ENCODE measurements at places on chromosomes 12 and 14.

- DNase-seq, result no peak
These were observed 2.7 kb upstream of the NXPH4 start for GRCh38 chr12:57213763-57214397.

- no peak for DNase-seq
These were observed 99.4 kb upstream of the NCOR2 start for GRCh38 chr12:124666722-124667259.

DNA sequence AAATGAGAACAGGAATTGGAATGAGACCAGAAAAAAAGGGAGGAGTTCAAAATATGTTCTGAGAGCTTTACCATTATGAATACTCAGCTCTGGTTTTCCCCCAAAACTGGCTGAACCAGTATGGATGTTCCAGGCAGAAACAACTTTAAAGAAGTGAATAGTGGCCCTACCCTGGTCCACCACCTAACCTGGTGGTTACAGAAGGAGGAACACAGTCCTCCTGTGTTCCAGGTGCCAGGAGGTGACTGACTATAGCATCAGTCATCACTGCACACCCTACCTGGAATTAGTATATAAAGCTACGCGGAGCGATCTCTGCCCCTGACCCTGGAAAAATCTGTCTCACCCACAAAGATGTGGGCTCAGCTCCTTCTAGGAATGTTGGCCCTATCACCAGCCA lies at the start of gene A2ML1:
Gene A2ML1 (plus strand): TSS at position 324 of the 400 bp plus-strand sequence. CDS start 31 bp downstream, at position 355.
- no peak for DNase-seq

DNA sequence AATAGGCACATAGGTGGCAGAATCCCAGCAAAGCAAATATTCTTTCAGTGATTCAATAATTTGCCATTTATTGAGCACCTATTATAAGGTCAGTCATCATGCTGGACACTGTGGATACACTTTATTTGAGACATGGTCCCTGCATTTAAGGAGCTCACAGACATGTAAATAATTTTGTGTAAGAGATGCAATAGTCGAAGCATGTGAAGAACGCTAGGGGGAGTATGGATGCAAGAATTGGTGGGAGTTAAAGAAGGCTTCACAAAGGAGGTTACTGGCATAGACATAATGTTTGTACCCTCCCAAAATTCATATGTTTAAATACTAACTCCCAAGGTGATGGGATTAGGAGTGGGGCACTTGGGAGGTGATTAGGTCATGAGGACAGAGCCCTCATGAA lies 260.6 kb upstream of the GARIN6 start:
- no peak for DNase-seq

- no peak for DNase-seq
These were observed 18.4 kb downstream of the ZFC3H1 start for GRCh38 chr12:71645268-71645667.

DNA sequence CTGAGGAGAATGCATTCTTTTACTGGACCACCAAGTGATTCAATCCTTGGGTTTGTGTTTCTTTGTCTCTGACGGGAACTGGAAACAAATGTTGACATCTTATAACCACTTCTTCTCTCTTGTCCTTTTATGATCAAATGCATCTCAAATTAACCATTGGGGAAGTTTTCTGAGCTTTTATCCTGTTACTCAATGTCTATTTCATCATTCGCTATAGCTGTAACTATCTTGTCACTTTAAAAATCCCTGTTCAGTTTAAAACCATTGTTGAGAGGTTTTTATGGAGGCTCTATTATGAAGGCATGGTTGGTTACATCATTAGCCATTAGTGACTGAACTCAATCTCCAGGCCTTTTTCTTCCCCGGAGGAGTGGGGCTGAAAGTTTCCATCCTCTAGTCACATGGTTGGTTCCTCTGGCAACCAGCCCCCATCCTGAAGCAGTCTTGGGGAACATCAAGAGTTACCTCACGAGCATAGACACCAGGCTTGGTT lies 2.7 kb upstream of the CLEC6A start:
- DNase-seq, result no peak

GRCh38 chr12:121932914-121933521 lies 14.6 kb downstream of the CFAP251 start:
- no peak for DNase-seq

DNA sequence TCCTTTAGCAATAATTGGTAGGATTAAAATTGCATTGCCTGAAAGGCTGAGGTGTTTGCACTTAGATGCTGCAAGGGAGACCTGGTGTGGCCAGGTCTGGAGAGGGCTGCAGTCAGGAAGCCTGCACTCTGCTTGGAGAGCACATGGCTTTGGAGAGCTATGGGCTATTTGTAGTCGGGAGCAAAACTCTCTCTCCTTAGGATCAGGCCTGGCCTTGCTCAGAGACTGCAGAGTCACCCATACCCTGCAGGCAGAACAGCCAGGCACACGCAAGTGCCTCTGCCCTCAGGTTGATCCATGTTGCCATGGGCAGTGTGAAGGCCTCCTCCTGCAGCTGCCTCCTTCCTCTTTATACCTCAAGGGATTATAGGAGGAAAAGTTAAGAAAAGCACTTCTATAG lies 26.8 kb downstream of the CKB start:
- no peak for DNase-seq

DNA sequence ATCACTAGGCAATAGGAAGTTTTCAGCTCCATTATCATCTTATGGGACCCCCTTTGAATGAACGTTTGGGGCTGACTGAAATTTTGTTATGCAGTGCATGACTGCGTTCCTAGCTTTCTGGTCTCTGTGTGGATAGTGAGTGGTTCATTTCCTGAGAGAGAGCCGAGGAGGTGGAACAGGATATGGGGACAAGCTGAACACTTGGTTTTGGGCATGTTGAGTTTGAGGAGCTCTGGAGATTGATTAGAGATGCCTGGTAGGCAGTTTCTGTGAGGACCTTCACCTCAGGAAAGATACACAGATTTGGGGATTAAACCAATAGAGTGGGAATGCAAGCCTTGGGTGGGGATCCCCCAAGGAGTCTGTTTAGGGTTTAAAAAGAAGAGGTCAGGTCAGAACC lies 27.7 kb downstream of the TEAD4 start:
- DNase-seq, result no peak

- no peak for DNase-seq
These were observed 275.2 kb downstream of the RAD51B start for GRCh38 chr14:68094752-68095151.

- no peak for DNase-seq
These were observed 18.2 kb downstream of the GLT1D1 start for GRCh38 chr12:128871516-128871892.

DNA sequence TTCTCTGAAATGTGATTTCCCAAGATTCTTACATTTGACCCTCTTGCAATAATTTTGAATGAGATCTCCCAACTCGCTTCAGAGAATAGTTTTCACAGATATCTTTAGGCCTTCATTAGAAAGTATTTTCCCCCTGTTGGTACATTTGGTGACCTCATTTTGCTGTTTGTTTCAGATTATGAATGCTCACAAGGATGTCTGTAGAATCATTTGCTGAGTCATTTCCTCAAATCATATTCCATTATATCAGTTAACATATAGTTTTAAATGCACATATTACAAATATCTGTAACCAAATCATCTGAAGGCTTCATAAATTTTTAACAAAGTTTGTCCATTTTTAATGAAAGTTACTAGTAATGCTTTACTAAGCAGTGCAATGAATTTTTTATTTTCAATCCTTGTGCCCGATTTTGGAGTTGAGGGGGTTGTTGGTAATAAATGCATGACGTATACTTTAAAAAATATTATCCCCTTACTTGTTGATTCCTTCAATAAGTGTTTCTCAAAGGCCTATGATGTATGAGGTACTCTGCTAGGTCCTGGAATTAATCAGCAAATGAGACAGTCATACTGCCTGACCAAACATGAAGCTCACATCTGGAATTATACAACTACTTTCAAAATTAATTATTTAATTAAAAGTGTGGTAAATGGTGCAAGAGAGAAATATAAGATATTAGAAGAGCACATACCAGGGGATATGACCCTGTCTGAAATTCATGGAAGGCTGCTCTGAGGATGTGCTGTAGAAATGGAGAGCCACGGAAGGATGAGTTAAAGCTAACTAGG lies 126.9 kb upstream of the RAP1B start:
- no peak for DNase-seq

DNA sequence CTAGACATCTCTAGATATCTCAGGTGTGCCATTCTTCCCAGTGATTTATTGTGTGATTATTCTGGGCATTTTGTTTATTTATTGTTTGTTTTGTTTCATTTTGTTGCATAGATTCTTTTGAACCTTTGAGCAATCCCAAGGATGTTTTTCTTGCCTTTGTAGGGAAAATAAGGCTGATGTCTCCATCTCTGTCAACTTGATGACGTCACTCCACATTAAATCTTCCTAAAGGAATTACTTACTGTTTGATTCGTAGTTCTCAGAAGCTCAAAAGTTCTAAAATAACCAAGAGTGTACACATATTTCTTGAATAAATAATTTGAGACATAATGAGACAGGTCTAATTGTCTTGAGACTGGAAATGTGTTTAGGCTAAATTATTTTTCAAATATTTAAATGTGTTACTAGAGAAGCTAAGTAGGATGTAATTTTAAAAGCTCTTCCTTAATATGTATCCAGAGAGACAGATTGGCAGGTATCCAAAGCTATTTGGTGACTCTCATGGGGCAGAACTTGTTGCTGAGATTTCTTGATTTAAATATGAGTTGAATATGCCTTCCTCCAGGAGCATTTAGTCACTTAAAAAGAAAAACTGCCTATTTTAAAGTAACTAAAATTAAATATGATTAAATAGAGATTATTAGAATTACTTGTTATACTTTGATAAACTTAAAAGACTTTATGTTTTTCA lies 128.7 kb downstream of the CNTN1 start:
- DNase-seq, result no peak

DNA sequence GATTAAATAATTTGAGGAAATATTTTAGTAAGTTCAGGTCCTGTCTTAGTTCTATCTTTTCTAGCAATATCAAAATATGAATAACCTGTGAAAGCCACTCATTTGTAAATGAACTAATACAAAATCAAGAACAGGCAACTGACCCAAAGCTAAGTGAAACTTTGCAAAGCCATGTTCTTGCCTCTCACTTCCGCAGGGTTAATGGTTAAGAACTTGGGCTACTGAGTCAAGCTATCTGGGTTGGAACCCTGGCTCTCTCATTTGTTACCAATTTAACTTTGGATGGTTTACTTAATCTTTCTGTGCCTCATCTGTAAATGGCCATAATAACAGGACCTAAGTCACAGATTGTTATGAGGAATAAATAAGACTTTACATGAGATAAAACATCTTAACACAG lies 2.8 kb downstream of the KIF21A start:
- no peak for DNase-seq

- no peak for DNase-seq
These were observed 16.5 kb downstream of the PUS7L start for GRCh38 chr12:43742106-43742505.

DNA sequence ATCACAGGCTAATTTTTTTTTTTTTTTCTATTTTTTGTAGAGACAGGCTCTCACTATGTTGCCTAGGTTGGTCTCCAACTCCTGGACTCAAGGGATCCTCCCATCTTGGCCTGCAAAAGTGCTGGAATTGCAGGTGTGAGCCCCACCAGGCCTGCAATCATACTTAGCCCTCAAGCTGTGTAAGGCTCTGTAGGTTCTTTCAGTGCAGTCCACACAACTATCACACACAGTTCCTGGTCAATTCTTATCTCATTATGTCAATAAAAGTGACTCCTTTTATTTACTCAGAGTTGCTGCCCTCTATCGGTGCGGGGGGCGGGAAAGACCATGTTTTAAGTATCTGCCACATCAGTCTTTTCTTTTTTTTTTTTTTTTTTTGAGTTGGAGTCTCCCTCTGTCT lies 29.0 kb downstream of the SLC2A3 start:
- DNase-seq, result peak; percentile 23

DNA sequence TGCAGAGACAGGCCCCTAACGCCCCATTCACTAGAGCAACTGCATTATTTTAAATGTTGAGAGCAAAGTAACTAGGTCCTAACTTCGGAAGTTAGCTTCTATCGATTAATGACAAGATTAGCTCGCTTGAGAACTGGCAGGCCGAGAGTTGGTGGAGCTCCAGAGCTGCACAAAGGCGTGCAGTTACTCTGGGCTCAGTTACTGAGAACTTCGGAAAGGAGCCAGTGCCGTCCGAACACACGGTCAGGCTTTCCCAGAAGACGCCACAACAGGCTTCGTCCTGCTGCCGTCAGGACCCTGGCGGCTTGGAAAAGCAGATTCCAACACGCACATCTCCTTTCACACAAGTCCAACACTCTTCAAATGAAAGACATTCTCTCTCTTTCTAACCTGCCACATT lies 45.4 kb upstream of the TESC start:
- no peak for DNase-seq

DNA sequence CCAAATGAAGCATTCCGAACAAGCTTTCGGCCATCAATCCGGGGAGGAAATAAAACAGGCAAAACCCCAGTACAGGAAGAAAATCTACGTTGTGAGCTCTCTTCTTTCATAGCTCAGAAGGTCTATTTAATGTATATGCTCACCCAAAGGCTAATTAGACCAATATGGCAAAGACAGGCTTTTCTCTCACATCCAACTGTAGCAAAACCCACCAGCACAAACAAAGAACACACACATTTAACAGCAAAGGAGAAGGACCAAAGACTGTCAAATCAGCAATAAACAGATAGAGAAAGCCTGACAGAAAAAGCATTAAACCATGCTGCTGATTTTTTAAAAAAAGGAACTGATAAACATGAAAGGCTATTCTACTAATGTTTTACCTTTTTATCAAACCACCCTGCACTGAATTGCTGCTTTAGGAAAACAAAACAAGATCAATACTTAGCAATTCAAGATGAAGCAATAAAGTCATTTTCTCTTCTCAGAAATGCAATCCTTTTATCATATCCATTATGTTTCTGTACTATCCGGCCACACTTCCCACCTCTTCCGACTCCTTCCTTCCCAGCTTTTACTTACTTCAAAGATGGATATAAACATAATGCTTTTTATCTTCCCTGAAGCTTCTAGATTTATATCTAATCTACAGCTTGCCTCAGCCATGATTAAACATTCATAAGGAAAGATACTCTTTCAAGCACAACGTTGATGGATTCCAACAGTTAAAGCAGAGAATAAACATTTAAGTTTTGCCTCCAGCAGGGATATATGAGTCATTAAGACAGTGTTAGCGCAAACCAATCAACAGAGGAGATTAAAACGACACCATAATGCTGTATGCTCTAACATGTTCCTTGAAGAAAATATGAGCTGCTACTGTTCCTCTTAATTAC lies 74.6 kb upstream of the BBS10 start:
- no peak for DNase-seq

DNA sequence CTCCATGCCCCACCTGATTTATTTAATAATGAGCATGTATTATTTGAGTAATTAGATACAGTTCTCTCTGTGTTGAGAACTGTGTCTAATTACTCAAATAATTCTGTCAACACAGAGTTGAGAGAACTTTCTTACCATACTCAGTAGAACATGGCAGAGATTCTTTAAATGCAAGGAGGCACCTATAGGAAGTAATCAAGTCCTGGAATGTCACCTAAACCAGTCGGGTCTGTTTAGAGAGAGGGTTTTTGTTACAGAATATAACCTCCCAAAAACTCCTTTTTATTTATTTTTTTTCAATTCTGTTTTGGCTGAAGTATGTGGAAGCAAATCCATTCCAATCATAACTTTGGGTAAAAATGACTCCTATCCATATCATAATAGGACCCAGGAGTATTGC lies 37.5 kb upstream of the CIT start:
- DNase-seq, result no peak

- DNase-seq, result no peak
These were observed 278.3 kb downstream of the ALG10 start for GRCh38 chr12:34300376-34301250.
